MV-4-11 (cell line): ENCODE measurements at places on chromosomes 11 and 22.
A peak's percentile ranks its signal among the peaks of the same experiment; 100 is the strongest.

- no peak for DNase-seq
These were observed 13.4 kb downstream of the DRD4 start for GRCh38 chr11:650482-650881.

GRCh38 chr22:19507534-19507861, 16.7 kb downstream of the CLDN5 start:
- DNase-seq, result no peak

DNA sequence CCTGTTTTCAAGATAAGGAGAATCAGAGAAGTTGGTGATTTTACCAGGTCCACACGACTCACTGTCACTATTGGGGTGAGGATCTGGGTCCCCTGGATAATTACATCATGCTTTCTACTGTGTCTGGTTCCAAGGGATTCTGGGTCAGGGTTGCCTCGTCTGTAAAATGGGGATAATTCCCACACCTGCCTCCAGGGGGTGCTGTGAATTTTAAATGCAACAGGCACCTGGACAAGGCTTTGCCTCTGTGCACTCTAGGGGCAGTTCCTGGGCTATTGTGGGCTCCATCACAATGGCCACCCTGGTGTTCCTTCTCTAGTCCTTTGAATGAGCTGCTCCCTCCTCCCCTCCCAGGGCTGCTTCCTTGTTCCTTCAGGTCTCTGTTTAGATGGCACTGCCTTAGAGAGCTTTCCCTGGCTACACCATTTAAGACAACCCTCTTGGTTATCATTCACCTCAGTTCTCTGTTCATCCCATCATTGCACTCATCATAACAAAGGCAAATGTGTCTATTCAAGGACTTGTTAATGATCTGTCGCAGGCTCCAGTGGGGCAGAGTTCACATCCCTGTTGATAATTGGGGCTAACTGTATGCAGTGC, 178.6 kb downstream of the MIAT start:
- DNase-seq, result peak; percentile 44

DNA sequence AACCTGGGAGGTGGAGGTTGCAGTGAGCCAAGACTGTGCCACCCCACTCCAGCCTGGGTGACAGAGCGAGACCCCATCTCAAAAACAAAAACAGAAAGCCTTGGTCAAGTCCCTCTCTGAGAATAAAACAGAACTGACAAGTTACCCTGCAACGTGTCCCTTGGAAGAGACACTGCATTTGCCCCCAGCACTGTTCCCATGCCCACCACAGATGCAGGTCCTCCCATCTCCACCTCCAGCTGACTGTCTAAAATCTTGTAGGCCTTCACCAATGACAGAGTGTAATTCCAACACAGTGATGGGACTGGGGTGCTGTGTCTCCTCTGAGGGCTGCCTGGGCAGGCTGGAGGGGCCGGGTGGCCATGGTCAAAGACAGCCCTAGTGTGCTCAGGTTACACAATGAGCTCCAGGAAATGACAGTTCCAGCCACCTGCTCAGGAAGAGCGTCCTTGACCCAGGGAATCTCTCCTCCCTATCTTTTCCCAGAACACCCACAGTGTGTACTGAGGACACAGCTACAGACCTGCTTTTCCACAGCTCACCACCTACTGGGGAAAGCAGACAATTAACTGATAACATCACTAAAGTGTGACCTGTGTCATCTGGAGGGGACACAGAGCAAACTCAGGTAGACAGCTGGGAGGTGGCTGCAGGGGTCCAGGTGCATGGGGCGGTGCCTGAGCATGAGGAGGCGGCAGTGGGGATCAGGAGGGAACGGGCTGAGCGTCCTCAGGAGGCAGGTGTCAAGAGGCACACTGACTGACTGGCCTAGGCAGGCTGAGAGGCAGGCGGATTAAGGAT, 56.4 kb downstream of the ARFGAP3 start:
- DNase-seq, result no peak

DNA sequence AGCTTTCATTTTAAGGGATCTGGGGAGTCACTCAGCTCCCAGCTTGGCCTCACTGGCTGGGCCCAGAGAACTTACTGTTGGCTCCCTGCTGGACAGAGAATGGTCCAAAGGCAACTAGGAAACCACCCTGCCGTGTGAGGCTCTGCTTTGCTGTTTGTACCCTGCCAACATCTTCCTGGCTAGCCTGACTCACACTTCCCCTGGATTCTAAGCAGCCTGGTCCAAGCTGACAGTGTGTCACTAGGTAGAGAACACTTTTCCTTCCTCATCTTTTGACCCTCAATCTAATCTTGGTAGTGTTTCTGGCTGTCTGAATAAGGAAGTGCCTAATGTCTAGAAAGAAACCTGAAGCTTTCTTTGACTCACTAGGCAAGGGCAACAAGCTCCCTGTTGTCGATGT, 76.7 kb downstream of the FAR1 start:
- DNase-seq, result peak; percentile 73

DNA sequence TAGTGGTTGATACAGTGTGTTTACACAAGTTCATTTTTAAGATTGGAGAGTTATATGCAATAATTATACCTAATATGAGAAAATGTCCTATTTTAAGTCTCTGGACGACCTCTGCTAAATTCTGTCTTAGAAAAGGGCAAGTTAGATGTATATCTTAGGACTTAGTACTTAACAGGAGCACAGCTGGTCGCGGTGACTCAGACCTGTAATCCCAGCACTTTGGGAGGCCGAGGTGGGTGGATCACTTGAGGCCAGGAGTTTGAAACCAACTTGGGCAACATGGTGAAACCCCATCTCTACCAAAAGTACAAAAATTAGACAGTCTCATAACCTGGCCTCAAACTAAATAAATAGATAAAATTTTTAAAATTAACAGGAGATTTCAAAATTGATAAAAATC, 27.2 kb downstream of the BSX start:
- no peak for DNase-seq

DNA sequence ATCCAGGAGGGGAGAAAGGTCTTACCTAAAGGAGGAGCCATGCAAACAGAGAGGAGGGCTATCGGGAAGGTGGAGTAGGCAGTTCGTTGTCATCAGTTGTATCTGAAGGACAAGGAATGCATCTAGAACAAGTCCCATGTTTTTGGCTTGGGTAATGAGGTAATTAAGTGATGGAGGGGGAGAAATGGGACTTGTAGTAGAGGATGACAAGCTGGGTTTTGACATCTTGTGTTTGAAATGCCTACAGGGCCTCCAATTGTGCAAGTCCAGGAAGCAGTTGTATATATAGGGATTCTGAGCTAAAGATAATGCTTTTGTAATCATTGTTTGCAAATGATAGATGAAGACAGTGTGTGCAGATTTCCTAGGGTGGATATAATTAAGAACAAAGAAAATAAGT, 622.8 kb downstream of the NTM start:
- DNase-seq, result no peak

DNA sequence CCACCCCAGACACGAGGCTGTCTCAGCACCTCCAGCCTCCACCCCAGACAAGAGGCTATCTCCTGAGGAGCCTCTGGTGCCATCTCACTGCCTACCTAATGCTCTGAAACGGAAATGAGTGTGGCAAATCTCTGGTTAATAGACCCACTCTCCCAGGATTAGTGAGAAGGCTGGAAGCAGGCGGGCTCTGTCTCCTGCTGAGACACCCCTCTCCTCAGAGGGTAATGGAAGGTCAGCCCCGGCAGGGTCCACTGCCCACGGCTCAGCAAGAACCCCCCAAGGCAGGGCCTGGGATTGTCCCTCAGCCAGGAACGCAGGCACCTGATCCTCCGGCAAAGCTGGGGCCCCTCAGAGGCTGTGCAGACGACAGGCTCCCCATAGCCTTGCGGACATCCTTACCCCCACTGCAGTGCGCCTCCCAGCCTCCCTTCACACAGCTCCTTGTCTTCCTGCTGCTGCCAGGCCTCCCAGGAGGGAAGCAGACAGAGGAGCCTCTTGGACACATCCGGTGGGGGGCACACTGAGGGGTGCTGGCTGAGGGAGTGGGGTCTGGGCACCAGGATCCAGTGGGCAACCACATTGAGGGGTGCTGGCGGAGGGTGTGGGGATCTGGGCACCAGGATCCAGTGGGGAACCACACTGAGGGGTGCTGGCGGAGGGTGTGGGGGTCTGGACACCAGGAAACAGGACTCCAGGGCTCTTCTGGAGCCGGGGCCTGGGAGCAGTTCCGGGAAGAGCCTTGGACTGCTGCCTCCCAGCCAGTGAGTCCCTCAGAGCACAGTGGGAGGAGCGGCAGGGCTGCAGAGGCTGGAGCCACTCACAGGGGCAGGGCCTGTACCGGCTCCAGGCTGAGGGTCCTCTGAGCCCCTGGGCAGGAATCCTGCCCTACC, 13.1 kb downstream of the CHID1 start:
- no peak for DNase-seq

DNA sequence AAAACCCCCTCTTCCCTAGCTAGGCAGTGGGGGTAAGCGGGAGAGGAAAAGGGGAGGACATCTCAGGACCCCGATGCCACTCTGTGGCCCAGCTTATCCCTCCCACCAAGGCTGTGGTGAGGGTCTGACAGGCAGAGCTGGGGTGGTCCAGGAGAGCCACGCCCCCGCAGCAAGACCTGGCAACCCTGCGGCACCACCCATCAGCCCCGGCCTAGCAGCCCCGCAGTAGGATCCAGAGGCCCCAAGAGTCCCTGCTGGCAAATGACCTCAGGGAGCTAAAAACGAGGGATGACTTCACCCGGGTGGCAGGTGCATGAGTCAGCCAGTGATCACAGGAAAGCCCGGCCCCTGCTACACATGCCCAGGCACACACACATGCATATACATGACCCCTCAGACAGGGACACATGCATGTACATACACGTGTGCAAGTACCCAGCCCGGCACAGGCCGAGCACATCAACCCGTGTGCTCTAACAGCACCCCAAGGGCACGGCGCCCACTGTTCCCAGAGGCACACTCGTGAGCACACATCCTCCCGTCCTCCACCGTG, 32.3 kb downstream of the ARVCF start:
- no peak for DNase-seq

GRCh38 chr11:17972987-17973386, 39.9 kb downstream of the SERGEF start:
- DNase-seq, result no peak

GRCh38 chr11:130023204-130023603, 20.6 kb upstream of the PRDM10 start:
- no peak for DNase-seq

- no peak for DNase-seq
These were observed 5.3 kb downstream of the SYNGR1 start for GRCh38 chr22:39355080-39355479.

- DNase-seq, result no peak
These were observed 119.5 kb upstream of the B3GAT1 start for GRCh38 chr11:134531327-134532130.

GRCh38 chr11:67442504-67443404, 522 bp downstream of the CORO1B start:
- DNase-seq, result no peak

DNA sequence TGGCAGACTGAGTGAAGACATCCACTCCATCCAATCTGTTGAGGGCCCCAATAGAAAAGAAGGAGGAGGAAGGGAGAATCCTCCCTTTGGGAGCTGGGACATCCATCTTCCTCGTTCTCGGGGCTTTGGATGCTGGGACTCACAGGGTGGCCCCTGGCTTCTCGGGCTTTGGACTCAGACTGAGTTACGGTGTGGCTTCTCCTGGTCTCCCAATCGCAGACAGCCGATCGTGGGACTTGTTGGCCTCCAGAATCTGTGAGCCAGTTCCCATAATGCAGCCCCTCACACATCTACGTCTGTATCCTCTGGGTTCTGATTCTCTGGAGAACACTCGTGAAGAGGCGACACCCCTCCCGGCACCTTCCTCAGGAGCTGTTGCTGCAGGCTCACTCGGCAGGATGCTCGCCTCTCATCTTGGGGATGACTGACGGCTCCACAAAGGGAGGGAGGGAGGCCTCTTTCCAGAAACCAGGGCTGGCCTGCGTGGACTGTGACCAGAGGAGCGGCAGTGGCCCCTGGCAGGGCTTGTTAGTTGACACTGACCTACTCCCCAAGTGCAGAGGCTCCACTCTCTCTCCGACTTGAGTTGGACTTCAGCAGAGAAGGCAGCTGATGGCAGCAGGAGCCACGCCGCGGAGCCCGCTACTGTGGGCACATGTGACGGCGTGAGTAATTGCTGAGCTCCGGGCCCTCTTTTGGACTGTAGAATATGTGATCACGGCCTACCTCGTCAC, 14.7 kb upstream of the TTLL12 start:
- DNase-seq, result no peak

GRCh38 chr11:22634897-22635629, 9.4 kb upstream of the FANCF start:
- no peak for DNase-seq

- DNase-seq, result no peak
These were observed 380.1 kb upstream of the SYN3 start for GRCh38 chr22:33438273-33438672.

- DNase-seq, result no peak
These were observed 471.4 kb downstream of the SOX6 start for GRCh38 chr11:15884777-15885540.

DNA sequence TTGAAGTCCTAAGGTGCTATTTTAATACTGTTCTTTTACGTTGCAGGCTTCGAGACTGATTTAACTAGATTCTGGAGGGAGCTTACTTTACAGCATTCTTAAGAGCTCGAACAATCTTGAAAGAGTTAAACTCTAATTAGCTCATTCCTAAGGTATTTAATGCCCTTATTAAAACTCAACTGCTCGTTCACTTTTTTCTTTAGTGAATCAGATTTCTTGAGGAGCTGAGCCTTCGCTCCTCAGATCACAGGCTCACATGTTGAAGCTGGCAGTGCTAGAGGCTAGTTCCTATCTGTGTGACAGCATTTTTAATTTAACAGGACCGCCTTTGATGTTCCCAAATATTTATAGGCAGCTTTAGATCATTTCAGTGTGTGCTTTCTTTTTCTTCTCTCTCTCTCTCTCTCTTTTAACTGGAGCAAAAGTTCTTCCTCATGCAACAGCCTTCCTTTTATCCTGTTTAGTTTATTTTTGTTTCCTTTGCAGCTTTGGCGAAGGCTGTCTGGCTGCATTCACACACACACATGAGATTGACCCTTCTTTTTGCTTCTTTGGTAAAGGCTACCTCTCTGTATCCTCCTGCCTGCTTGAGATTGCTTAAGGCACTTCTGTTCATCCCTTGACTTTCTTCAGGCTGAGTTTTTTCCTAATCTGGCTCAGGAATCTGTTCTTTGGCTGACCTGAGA, 21.0 kb downstream of the ZNRF3 start:
- no peak for DNase-seq

GRCh38 chr22:36954251-36955014, 41.0 kb downstream of the CSF2RB start:
- DNase-seq, result no peak

DNA sequence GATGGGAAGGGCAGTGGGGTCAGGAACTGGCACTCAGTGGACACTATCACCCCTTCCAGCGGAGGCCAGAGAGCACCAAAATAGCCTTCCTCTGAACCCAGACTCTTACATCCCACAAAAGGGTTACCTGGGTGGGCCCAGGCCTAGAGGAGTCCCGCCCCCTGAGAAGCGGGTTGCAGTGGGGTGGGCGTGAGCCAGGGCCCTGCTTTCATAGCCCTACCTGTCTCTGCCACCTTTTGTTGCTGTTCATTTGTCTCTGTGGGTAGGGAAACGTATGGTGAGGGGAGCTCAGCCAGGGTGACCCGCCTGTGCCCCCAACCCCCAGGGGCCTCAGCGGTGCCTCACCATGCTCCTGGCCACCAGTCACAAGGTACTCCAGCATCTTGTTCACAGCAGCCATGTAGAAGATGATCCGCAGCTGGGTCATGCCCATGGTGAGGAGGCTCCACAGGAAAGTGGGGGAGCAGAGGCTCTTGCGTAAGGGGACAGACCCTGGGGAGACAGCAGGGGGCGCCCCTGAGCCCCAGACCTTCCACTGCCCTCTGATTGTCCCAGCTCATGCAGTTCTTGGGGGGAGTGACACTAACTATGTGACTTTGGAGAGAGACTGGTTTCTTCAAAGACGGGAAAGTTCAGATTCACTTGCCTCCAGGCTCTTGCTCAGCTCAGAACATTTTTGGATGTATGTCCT, 24.0 kb downstream of the SLC43A1 start:
- peak; percentile 47 for DNase-seq

- peak; percentile 46 for DNase-seq
These were observed 57.1 kb downstream of the TRAF6 start for GRCh38 chr11:36452961-36453360.
